Hepatic stellate cell (primary cell): ENCODE measurements at places on chromosomes 5 and 9.

DNA sequence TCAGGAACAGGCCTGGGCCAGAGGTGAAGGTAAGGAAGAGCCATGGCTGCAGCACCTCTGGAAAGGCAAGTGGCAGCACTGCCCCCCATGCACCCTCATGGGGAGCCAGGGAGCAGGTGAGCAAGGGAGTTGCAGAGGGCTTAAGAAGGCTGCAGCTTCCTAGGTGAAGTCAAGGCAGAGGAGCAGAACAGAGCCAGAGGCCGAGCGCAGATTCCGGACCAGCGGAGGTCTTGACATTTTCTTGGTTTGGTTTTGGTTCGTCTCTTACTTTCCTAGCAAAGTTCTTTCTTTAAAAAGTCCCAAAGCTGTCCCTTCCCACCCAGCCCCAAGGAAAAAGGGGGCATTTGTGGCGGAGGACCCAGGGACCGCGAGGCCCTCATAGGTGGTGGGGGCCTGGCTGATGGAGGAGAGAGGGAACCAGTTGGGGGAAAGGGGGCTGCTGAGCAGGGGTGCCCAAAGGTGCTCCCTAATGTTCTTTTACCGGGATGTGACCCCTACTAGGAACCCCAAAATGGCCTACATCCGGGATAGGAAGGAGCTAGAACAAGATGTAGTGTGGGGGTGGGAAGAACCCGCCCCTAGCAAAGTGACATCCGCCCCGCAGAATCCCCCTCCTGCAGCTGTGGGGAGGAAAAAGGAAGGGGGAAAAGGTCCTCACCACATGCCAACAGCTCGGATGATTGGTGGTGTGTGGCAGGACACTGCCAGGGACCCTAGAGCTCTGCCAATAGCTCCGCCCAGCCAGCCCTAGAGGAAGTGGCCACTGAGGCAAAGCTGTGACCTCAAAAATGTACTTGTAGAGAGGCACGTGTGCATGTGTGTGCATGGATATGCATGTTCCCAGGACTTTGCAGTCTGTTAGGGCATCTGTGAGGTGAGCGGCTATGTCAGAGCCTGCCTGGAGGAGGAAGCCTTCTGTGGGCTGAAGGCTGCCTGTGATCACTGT, 914 bp upstream of the CD72 start:
- no peak for DNase-seq

DNA sequence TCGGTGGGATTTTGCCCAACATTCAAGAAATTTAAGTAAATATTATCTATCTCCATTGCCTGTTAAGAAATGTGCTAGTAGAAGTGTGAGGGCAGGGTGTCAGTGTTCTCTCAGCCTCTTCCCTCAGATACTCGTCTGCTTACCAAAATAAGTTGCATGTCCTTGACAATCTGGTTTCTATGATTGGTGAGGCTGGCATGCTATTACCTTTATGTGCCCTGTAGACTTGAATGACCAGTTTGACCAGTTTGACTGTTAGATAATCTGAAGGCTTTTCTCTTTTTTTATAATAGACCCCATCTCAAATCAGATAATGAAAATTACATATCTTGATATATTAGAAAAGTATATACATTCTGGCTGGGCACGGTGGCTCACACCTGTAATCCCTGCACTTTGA, 348 bp downstream of the CATSPER3 start:
- DNase-seq = no peak

- peak; percentile 29 for DNase-seq
Measured at GRCh38 chr5:59893429-59894227, at the start of gene PDE4D. Gene PDE4D (minus strand): TSS chr5:59893726.

- no peak for DNase-seq
Measured at GRCh38 chr5:153792305-153792704, 246.4 kb downstream of the FAM114A2 start.

DNA sequence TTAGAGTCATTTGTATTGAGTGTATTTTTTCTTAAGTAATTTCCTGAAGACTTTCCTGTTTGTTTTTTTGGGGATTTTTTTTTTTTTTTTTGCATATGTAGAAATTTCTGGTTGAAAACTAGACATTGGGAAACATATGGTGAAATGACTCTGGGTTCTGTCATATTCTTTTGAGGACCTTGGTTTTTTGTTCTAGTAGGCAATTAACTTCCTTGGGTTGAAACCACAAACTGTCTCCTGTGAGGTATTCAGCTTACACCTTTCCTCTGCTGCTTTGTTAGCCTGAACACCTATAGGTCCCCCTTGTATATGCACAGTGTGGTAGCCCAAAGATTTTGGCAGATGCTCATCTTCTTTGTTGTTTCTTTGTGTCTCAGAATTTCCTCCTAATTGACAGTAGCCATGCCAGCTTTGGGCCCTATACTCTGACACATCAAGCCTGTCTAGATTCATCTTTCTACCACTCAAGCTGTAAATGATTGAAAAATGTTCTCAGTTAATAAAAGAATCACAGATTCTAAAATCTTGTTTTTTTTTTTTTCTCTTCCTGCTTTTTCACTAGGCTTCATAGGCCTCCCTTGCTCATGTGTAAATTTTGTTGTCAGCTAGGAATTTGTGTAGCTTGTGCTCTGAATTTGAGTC, 140.6 kb downstream of the COMMD10 start:
- no peak for DNase-seq

GRCh38 chr9:89935115-89935514, 330.3 kb downstream of the GADD45G start:
- DNase-seq = no peak

DNA sequence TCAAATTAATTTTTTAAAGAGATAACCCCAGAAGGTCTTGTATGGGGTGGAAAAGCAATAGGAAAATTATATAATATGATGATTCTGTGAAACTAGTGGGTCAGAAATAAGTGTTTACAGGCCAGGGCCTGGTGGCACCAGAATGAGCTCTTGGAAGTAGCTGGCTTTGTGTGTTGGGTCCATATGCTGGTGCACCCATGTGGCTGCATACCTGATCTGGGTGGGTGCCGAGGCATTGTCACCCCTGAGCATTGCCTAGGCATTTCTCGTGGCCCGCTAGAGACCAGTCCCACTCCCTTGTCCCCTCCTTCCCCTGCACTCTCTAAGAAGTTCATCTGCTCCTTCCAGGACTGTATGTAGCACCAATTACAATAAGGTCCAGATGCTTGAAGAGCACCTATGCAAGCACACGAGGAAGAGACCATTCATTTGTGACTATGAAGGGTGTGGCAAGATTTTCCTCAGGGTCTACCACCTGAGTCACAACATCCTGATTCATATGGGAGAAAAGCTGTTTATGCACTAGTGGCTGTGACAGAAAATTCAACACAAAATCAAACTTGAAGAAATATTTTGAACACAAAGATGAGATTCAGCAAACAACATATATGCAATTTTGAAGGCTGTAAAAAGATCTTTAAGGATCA, 19.8 kb upstream of the IL33 start:
- DNase-seq = no peak

GRCh38 chr5:81397176-81397575, 3.2 kb upstream of the ACOT12 start:
- DNase-seq = peak; percentile 41

GRCh38 chr9:138028596-138028995, 151.0 kb downstream of the CACNA1B start:
- DNase-seq = no peak

- DNase-seq = no peak
Measured at GRCh38 chr5:95718203-95718602, 12.9 kb upstream of the RHOBTB3 start.

GRCh38 chr9:129703667-129704355, 38.4 kb downstream of the PRRX2 start:
- peak; percentile 63 for DNase-seq

- DNase-seq = no peak
Measured at GRCh38 chr5:80763873-80764647, 109.3 kb upstream of the DHFR start.

DNA sequence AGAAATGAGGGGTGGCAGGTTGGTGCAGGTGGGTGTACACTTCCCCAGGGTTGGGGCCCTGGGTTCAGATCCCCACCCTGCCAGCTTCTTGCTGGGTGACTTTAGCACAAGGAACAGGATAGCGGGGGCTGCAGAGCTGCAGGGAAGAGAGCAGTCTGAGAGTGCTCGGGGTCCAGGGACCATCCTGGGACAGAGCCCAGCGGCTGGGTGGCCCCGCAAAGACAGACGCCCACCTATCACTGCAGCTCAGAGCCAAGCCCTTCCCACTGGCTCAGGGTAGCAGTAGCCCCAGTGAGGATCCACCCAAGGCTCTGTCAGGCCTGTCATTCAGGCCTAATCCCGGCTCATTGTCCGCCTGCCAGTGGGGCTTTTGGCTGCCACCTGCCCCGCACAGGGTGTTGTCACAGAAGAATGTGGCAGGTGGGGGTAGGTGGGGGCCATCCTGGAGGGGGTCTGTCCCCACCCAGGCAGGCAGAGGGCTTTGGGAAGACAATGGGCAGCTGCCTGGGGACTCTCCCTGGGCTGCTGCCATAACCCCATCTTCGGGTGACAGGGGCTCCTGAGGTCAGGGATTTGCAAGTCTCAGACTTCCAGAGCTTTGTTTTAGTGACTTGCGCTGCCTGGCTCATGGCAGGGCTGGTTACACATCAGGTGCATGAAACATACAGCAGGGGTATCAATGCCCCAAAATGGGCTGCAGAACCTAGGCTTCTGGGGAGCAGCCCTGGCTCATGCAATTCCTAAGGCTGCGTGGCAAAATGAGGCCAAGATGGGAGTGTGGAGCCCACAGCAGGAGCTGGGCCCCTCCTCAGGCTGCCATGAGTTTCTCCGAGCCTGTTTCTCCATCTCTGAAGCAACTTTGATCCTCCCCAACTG, 52.1 kb downstream of the BARX1 start:
- no peak for DNase-seq

DNA sequence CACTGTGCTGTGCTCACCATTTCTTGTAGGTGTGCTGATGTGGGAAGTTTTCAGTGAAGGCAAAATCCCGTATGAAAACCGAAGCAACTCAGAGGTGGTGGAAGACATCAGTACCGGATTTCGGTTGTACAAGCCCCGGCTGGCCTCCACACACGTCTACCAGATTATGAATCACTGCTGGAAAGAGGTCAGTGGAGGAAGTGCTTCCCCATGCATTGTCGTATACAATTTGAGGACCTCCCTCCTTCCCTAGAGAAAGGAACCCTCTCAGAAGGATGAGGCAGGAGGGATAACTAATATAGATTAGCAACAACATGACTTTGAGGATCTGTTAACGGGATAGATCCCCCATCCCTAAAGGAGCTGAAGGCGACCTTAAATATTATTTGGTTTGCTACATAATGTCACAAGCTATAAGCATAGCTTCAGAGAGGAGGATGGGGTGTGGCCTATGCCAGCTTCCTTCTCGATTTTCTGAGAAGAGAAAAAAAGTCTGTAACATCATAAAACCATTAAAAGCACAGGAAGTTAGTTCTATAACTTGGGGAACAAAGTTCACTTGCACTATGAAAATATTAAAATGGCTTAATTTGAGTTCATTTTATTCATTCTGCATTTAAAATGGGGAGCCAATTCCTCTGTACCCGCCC, 17.0 kb upstream of the CYFIP2 start:
- no peak for DNase-seq

DNA sequence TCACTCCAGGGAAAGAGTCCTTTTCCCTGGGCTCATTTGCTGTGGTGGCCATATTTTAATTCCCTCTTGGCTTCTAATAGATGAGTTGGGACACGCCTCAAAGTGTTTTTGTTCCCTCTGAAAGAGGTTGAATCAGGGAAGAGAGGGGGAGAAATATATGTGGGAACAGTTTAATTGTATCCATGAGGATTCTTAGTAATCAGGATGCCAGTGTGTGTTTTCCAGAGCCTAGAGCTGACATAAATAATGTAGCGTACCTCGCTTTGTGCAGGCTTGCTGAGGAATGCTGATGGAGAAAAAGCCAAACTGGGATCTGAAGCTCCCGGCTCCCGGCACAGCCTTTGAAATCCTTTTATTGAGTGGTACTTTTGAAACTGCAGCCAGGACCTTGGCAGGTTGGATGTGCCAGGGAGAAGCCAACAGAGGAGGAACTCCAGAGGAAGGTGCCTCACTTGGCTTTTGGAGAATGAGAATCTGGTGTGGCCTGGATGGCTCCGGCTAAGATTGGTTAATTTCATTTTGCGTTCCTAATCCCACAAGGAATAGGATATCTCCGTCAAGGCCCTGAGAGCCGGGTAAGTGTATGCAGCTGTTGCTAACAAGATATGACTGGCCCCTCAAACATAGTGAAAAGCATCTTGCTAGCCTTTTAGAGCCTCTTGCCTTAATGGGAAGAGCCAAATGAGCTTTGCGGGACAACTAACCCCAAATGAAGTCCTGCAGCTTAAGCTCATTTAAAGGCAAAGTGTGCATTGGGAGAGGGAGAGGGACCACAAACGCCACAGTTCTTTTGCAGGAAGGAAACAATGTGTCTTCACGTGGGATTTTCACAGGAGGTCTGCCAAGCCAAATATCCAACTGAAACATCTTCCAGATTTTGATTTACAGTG, 471.1 kb upstream of the WWC1 start:
- DNase-seq = no peak

DNA sequence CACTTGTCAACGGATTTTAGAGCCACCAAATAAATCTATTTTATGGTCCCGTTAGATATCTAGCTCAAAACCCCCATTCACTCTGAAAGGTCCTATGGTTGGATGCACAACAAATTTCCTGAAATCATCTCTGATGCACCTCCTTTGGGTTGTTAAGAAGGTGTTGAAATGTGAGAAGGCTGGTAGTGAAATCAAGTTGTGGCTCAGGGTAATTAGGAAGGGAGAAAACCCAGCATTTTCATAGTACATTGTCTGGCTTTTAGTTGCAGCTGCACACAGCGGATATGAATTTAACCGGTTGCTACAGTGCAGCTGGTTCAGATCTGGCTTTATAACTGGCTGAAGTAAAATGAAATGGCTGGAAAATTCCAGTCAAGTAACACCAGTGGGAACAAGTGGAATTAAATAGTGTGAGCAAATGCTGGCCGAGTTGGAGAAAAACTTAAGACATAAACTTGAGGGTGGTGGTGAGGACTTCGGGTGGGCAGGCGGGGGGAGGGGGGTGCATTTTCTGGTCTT, 17.6 kb downstream of the RGMB start:
- DNase-seq = no peak

DNA sequence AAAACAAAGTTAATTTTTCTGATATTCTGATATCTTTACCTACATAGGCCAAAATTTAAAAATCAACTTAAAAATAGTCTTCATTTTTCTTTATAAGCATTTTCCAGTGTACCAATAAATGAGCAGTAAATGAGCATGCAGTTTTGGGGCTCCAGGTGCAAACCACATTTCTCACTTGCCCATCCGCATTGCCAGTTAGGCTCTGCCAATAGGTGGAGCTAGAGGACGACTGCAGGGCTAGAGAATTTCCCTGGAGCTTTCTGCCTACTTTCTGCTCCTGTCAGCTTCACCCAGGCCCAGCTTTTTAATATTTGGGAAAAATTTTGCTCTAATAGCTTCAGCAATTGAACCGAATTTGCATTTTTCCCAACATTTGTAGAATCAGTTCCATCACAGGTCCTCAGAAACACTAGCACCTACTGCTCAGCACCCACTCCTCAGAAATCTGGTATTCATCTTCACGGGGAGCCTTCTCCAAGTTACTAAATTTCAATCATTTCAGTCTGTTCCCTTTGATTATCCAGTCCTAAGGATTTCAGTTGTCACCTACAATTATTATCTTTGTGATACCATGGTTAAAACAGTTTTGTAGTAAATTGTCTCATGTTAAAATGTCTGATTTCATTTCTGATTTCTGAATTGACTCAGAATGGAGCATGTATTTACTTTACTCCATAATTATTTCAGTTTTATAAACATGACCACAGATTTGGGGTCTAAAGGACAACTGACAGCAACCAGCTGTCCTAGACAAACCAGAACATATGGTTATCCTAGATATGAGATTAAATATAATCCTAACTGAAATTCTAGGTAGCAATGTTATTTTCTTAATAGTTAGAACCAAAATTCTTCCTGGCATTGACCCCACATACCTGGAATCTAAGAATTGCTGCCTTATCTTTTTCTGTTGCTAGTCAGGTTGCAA, 104.6 kb upstream of the FAM174A start:
- DNase-seq = peak; percentile 4
